ENCODE measurements at places on chromosomes 5 and 9.

DNA sequence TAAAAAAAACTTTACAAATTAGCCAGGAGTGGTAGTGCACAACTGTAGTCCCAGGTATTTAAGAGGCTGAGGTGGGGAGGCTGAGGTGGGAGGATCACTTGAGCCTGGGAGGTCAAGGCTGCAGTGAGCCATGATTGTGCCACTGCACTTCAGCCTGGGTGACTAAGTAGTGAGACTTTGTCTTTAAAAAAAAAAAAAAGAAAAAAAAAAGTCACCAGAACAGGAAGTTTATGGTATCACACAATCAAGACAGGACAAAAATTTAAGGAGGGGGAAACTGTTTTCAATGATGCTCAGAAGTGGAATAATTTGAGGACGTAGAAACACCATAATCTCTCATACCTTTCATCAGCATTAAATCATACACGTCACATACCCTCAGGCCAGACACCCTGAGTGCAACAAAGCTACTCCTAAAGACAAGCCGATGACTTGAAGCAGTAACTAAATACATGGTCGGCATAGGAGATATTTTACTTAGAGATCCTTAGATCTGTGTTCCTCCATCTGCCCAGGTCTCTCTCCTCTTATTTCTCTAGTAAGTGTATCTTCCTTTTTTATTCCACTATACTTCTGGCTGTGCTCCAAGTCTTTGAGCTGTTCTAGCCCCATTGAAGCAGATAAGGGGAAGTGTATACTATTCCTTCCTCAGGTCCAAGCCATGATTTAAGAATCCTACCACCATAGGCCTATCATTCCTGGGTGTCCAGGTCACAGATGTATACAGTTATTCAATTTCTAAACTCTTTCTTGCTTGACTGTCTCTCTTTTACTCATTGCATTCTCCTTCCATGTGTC, 91.3 kb upstream of the APC start:
- no peak for DNase-seq

DNA sequence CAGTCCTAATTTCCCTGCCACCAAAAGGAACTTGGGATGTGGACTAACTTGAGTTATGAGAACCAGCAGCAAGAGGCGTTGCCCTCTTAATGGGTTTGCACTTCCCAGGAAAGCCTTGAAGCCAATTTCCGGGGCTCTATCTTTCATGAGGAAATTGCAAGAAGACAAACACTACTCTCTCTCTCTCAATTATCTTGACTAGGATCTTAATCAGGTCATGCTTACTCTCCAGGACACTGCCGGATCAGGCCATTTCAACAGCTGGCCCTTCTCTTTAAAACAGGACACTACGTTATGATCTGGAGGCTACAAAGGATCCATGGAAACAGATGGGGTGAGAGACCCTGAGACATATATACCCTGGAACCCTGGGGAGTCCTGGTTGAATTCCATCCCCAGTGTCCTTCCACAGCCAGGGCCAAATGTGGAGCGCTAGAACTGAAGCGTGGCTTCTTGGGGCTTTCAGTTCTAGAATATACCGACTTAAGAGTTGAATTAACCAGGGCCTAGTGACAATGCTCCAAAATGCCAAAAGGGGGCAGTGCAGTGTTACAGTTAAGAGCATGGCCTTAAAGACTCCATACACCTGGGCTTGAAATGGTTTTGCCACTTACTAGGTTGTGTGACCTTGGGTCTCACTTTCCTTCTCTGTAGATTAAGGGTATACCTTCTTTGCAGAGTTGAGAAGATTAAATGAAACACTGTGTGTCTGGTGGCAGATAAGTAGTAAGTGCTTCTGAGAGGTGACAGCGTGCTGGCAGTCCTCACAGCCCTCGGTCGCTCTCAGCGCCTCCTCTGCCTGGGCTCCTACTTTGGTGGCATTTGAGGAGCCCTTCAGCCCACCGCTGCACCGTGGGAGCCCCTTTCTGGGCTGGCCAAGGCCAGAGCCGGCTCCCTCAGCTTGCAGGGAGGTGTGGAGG, 21.1 kb downstream of the FAM219A start:
- peak; percentile 88 for DNase-seq

- DNase-seq = no peak
Measured at GRCh38 chr5:154520861-154521453, 42.9 kb upstream of the HAND1 start.

DNA sequence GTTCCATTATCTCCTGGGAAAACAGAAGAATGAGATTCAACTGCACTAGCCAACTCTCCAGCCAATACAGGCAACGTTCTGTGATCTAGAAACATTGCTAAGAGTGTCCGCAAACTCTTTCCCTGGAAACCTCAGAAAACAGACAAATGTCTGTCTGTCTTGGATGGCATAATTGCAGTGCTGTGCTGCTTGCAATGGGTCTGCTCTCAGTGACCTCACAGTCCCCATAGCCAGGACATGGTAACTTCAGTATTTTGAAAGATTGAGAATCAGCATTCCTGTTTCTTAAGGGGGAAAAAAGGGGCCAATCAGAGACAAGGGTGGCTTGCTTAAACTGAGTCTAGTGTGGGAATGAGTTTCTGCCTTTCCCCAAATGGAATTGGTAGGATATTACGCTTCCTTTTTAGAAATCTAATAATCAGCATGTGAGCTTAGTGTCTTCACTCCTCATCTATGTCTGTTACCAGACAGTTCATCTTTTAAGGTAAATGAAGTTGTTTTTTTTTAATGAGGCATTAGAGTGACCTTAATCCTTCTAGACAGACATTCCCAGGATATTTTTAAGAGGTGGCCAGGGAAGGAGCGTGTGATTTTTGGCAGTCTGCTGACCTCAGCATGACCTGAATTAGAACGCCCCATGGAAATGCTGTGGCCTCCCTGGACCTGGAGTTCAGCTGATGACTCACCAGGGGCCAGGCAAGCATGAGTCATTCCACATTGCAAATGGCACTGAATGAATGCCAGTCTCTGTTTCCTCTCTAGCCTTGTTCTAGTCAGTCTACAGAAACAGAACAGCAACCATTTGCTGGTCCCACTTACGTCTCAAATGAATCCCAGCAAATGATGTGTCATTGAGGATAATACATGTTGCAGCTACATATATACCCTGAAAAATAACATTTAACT, 210.2 kb upstream of the ACTBL2 start:
- peak; percentile 46 for DNase-seq

GRCh38 chr9:77729177-77729576, 81.1 kb upstream of the GNA14 start:
- DNase-seq = no peak

DNA sequence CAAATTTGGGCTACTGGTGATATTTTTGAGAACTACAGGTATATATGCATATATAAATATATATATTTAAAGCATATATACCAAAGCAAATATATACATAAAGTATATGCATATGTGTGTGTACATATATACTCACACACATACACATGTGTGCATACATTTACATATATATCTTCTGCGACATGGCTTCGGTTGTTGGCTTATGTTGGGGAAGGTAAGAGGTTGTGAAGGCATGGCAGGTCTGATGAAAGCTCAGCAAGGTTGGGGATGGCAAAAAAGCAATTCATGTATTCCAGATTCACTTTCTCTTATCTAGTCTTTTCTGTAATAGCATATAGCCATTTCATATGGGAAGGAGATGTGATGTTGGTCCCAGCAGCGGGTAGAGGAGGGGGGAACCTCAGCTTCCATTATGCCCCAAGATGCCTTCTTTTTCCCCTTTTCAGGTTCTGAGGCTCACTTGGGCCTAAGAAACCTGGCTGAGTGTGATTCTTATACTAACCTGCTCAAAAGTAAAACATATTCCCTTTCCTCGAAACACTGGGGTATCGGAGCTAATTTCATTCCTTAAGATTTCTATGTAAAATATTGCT, 201.7 kb downstream of the MEF2C start:
- DNase-seq = no peak

DNA sequence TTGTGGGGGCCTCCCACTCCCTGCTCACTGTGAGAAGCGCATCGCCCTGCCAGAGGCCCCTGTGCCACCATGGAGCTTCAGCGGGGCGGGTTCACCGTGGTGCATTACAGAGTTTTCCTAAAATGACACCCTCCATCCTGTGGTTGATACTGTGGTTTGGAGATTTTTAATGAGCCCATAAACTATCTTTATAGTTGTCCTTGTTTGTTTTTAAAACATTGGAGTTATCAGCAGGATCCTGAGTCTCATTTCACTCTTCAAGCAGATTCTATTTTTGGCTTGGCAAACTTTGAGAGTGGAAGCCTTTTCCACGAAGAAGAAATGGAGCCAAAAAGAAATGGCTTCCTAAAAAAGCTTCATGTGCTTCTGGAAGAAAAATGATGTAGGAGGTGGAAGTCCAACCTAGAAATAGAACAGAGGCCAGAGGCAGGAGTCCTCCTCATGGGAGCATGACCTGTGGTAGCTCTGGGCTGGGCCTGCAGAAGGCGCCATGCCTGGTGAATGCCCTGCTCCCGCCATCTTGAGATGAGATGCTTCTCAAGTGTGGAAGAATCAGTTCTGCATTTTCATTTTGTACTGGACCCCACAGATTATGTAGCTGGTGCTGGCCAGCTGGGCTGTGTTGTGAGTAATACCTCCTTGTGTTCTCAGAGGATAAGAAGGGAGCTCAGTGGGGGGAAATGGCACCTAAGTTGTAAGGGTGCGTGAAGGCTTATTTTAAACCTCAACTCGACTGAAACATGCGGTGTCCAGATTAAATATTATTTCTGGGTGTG, 79.0 kb upstream of the RAI14 start:
- peak; percentile 69 for DNase-seq

DNA sequence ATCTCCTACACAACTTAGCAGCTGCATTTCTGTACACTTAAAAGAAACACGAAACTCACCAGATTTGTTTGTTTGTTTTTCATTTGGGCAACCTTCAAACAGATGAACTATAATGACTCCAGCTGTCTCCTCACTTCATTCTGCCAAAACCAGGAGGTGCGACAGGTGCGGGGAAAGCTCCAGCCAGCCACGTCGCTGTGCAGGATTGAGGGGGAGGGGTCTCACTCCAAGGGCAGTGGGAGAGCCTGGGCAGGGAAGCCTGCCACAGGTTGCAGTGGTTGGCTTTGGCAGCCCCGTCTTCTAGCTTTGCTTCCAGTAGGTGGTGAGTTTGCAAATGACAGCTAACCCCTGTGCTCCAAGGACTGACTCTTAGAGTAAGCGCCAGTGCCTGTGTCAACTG, 215.8 kb downstream of the CEMIP2 start:
- no peak for DNase-seq

DNA sequence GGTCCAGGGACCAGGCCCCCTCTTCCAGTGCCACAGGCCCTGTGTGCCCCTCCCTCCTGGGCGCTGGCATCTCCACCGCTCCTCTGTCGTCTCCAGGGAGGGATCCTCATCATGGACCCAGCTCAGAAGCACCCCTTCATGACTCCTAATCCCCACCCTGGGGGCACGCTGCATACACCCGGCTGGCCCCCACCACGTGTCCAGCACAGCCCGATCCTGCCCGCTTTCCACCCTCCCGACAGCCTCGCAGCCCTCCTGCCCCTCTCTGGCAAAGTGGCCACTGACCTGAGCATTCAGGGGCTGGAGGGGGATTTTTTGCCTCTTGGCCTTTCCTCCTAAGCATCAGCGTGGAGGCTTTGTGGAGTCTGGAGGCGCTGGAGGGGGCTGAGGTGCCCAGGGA, 1.4 kb downstream of the CCDC187 start:
- DNase-seq = no peak

GRCh38 chr5:137367951-137368350, 131.2 kb downstream of the SPOCK1 start:
- no peak for DNase-seq

DNA sequence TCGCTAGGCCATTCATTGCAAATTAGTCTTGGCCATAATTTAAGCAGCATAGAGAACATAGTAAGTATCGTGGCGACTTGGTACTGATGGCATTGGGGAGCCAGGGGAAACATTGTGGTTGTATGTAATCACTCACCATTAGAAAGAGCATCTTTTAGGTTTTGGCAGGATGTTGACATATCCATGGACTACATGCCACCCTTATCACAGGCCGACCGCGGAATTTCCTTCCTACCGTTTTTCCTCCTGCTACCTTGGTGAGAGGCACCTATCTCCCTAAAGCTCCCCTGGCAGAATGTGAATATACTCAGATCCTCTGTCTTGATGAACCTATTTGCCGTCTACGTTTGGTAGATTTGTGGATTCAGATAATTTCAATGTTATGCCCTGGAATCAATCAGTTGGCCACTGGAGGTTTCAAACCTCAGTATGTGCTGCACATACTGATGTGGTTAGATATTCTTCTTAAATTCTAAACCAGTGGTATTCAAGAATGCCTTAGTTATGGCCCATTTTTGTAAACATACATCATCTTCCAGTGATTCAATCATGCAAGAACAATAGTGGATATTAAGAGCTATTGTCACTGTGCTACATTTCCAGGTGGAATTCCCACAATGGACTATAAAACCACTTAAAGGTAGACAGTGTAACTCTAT, 271.0 kb upstream of the HAPLN1 start:
- DNase-seq = no peak

DNA sequence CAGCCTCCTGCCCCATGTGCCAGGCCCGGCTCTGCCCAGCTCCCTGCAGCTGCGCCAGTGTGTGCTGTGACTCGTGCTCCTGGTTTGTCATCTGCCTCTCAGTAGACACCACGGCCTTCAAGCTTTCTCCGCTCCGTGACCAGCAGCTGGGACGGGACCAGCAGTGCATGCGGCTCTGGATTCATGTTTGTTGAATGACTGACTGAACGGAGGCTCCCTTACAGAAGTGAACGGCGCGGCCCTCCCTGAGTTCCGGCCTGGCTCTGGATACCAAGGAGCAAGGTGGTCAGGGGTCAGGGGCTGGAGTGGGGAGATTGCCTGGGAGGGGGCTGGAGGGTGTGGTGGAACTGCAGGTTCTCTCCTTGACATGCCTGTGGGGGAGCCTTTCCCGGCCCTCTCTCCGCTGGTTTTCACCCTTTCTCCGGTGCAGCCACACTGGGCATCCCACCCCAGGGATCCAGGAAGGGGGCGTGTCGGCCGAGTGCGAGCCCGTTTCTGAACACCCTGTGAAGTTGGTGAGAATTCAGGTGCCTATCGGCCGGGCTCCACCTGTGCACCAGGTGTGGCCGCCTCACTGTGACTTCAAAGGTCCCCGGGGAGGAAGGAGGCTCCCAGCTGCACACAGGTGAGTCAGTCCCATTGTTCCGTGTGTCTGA, 11.1 kb upstream of the CEP72 start:
- no peak for DNase-seq

DNA sequence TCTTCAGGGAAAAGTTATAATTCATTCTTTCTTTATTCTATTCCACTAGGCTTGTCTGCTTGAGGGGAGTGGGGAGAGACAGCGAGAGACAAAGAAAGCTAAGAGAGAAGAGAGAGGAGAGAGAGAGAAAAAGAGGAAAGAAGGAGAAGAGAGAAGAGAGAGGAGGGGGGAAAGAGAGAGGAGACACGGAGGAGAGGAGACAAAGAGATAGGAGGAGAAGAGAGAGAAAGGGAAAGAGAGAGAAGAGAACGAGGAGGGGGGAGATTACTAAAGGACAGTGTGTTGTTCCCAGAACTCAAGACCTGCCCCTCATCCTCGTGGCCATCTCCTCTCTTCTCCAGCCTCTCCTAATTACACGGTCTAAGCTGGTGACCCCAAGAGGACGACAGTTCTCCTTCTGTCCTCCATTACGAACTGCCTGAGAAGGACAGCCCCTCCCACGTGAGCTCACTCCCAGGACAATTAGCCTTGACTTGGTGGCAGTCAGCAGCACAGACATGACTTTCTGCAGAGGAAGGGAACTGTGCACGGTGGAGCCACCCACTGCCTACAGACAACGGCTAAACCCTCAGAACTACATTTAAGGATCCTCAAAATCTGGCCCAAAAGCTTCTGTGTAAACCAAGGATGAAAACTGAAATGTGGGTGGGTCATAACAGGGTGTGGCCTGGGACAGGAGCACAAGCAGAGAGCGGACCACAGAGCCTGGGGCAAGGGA, 99.1 kb downstream of the COL23A1 start:
- no peak for DNase-seq
